DMS 273 treated with DMSO at 0.1 percent for 48 hours (cell line): ENCODE measurements at places on chromosomes 5 and 9.

DNA sequence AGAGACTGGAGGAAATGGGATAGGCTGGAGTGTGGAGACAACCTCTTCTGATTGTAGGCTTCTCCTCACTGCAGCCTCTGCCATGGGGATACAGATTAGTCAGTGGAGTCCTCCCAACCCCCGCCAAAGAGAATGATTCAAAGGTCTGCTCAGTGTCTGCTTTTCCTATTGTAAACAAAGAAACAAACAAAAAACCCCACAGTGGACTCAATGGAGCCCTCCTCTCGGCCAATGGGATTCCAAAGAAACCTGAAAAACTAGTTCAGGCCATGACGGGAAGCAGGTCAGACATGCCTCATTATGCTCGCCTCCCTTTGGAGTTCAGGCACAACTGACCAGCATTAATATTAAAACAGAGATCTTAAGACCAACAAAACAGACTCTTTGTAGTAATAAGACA, 85.8 kb downstream of the SEC61B start:
- no peak for DNase-seq

DNA sequence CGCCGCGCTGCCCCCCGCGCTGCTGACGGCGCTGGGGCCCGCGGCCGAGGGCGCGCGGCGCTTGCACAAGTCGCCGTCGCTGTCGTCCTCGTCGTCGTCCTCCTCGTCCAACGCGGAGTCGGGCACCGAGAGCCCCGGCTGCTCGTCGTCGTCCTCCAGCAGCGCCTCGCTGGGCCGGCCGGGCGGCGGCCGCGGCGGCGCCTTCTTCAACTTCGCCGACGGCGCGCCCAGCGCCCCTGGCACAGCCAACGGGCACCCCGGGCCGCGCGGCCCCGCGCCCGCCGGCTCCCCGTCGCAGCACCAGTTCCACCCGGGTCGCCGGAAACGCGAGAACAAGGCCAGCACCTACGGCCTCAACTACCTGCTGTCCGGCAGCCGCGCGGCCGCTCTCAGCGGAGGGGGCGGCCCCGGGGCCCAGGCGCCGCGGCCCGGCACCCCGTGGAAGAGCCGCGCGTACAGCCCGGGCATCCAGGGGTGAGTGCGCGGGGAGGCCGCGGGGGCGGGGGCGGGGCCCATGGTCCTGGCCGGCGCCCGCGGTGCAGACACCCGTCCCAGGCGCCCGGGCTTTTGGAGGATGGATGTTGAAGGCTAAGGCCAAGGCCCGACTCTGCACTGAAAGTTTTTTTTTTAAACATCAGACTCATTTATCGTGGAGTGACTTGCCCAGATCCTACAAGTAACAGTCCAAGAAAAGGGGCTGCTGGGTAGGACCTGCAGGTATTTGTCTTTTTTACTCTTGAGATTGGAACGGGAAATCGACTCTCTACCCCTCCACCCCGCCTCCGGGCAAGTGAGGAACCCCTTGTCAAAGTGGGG, 1.2 kb downstream of the TENT4A start:
- DNase-seq, result no peak

- DNase-seq, result no peak
Observed at GRCh38 chr5:173239233-173239593, 4.2 kb upstream of the NKX2-5 start.

GRCh38 chr9:73216100-73216499, 64.4 kb downstream of the ANXA1 start:
- DNase-seq, result no peak

GRCh38 chr5:88708682-88709398, 174.1 kb downstream of the MEF2C start:
- no peak for DNase-seq

- no peak for DNase-seq
Observed at GRCh38 chr9:94076557-94076956, 7.7 kb upstream of the PTPDC1 start.

DNA sequence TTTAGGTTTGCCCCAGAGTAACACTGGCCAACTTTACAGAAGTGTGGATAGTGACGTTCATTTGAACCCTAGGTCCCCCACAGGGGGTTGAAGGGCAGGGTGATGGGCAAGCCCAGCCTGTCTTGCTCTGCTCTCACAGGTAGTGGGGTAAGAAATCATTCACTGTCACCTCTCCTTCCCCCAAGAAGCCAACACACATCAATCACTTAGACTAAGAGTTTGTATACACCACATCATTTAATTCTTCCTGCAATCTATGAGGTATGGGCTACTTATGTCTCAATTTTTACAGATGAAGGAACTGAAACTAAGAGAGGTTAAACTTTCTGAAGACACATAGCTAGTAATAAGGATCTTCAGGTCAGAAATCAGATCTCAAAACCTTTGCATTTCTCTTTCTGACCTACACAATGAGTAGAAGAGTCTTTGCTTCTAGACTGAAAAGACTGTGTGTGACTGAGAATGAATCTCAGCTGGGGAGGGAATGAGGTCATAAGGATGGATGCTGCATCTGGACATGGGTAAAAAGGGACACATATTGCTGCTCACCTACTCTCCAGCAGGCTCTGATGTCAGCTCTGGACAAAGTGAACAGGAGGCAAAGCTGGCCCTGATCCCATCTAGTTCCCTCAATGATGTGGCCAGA, 81.0 kb upstream of the EQTN start:
- DNase-seq, result no peak

- DNase-seq, result no peak
Observed at GRCh38 chr9:77028478-77028877, 9.0 kb downstream of the FOXB2 start.

GRCh38 chr5:178207917-178208280, 3.6 kb downstream of the HNRNPAB start:
- no peak for DNase-seq

- no peak for DNase-seq
Observed at GRCh38 chr5:109784687-109785086, 95.0 kb downstream of the MAN2A1 start.

DNA sequence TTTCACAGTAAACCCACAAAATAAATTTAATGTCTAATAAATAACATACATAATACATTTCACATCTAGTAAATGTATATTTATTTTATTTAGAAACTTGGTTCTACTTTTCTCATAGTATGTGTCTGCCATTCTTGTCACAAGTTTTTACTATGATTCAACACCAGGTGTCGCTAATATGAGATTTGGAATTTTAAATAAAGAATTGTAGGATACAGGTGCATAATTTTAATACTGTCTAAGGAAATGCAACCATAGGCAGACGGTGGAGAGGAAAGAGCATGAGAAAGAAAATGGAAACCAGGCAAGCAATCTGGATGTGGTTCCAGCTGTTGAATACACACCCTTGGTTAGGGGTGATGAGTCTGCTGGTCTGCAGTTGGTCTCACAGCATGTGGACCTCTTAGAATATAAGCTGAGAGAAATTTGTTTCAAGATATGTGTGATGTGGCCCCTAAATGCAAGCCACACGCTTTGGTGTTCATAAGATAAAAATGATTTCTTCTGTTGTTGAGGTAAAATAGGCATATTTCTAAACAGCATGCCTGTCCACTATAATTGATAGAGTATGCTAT, 114.7 kb upstream of the TXNDC8 start:
- no peak for DNase-seq

DNA sequence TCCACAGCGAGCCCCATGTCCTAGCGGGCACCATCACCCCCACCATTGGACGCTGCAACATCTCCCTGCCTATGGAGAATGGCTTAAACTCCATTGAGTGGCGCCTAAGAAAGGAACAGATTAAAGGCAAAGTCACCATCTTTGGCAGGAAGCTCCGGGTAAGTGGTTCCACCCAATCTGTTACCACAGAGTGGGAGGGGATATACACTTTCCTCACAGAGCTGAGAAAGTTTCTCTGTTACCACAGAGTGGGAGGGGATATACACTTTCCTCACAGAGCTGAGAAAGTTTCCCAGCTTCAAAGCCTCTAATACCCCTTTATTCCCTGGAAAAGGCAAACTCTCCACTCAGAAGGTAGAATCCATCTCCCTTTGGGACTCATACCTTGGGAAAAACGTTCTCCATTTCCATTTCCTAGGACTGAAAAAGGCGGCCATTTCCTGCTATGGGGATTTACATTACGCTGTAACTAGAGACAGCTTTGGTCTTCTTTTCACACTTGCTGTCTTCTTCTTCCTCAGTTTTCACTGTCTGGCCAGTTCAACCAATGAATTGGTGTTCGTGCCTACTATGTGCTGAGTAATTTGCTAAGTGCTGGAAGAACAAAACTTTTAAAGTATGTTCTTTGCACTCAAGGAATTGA, 63.4 kb upstream of the WWC1 start:
- DNase-seq, result no peak

DNA sequence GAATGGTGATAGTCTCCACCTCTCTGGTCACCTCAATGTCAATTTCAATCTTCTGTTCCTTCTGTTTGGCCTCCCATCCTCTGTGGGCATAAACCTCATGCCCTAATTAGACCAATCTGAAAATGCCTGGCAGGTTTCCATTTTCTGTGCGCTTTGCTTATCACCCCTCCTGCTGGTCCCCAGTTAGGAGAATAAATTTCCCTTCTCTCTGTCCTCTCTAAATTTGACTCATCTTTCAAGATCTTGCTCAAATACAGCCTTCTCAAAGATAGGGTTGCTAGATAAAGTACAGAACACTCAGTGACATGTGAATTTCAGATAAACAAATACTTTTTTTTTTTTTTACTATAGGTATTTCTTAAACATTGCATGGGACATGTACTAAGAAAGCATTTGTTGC, 69.4 kb upstream of the CD180 start:
- DNase-seq, result no peak

DNA sequence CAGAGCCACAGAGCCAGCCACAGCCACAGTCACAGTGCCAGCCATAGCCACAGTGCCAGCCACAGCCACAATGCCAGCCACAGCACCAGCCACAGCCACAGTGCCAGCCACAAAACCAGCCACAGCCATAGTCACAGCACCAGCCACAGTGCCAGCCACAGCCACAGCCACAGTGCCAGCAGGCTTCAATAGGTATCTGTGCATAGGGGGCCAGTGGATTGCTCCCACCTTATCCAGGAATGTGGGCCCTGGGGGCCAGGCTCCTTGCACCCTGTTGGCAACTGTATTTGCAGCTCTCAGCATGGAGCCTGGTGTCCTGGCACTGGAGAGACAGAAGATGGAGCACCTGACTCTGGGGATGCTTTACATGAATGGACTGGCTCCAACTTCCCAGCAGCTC, 111.7 kb upstream of the IRX2 start:
- no peak for DNase-seq

GRCh38 chr5:56783261-56783660, 32.1 kb upstream of the MAP3K1 start:
- DNase-seq, result no peak

GRCh38 chr9:92950359-92950955, 3.1 kb downstream of the FGD3 start:
- no peak for DNase-seq

DNA sequence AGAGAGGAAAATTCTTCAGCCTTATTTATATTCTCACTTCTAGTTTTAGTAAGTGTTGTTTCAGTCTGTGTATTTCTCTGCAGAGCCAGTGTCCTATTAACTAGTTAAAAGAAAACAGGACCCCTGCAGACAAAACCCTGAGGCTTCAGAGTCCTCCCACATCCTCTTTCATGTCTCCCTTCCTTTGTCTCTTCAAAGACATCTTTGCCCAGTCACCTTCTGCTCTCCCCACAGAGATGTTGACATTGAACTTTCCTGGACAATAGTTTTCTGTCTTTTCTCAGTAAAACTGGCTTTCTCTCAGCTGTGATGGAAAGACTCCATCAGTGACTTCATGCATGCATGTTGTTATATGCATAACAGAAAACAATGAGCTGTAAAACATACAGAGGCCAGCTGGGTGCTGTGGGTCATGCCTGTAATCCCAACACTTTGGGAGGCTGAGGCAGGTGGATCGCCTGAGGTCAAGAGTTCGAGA, 20.2 kb downstream of the GRAMD2B start:
- no peak for DNase-seq

DNA sequence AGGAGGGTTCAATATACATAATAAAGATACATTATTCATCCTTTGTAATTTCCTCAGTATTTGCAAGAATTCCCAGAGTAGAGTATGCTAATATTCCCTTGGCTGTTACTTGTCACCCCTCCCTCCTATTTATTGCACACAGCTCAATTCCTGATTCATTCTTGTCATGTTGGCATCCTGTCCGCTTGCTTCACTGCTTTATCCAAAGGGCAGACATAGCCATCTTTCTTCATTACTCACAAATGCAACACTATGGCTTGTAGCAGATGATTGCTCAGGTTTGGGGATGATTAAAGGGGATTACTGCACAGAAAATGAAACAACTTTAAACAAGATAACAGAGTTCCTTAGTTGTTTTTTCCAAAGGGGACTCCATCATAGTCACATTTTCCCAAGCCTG, 1.2 kb upstream of the IL33 start:
- DNase-seq, result peak; percentile 61

DNA sequence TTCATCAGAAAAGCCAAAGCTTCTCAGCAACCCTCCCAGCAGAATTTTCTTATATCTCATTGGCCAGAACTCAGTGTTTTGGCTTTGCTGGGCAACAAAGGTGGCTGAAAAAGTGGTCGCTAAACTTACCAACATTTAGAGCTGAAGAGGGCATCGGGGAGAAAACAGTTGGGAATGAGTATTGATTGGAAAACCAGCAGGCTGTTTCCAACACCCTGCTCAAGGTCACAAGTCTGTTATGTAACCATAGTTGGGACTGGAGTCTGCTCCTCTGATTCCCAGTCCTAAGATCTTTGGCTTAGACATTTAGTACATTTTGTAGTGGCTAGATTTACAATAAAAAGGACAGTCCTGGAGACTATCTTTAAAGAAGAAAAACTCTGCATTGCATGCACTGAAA, 17.1 kb downstream of the IL12B start:
- DNase-seq, result no peak

DNA sequence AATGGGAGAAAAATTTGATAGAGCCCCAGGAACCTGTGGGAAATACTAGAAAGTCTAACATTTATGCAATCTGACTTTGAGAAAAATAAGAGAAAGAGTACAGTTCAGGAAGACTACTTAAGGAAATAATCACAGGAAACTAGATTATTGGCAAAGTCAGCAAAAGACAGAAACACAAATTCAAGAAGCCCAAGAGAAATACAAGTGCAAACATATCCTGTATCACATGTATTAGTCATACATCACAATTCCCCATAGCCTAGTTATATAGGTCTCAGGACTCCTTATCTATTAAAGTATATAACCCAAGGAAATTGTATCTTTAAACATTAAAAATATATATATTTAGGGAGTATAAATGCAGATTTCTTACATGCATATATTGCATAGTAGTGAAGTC, 100.8 kb downstream of the HOMER1 start:
- DNase-seq, result no peak

DNA sequence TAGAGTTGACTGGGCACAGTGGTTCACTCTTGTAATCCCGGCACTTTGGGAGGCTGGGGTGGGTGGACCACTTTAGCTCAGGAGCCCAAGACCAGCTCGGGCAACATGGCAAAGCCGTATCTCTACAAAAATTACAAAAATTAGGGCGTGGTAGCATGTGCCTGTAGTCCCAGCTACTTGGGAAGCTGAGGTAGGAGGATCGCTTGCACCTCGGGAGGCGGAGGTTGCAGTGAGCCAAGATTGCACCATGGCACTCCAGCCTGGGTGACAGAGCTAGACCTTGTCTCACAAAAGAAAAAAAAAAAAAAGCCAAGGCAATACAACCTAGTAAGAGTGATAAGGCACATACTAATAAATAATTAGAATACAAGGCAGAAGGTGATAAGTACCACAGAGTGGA, 15.8 kb downstream of the NLN start:
- DNase-seq, result no peak
